NCI-H524 treated with DMSO at 0.1 percent for 48 hours (cell line): ENCODE measurements at places on chromosomes 3 and 15.

- DNase-seq: no peak
Measured at GRCh38 chr3:197205265-197205664, 93.1 kb downstream of the DLG1 start.

- DNase-seq: peak; percentile 66
Measured at GRCh38 chr15:96416934-96417759, 86.6 kb downstream of the NR2F2 start.

DNA sequence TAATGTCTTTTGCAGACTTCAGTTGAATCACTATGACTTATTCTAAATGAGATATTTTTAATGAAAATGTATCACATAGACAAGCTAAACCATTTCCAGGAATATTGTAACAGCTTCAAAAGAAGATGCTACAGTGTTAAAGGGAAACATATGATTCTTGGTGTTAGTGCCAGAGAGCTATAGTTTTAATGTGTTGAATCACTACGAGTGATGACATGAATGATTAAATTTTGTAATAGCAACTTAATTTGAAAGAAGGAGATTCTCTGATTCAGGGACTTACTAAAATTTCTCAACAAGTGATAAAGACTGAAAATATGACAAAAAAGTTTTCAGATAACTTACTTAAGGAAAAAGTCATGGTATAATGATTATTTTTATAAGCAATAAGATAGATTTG is 267.3 kb upstream of the SLITRK3 start:
- no peak for DNase-seq

DNA sequence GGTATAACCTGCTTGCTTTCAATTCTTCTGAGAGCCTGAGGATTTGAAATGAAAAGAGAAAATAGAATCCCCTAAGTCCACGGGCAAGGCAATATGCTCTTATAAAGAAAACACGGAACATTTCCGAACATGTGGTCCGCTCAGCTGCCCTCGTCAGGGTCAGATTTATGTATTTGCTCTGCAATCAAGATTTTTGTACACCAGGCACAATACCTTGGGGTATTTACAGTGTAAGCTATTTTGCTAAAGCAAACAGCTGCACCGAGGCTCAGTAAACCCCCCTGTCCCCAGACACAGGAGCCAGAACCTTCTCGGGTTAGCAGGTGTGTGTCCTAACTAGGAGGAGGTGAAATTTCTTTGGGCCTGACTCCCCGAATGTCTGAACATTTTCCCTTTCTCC is 155.8 kb upstream of the LRIG1 start:
- no peak for DNase-seq

GRCh38 chr3:122793568-122794416 is at the start of gene HSPBAP1:
Gene HSPBAP1 (minus strand): TSS chr3:122793831. CDS start chr3:122793680, 151 bp downstream.
- DNase-seq: no peak

GRCh38 chr15:85690561-85691231 is 104.0 kb downstream of the KLHL25 start:
- DNase-seq: no peak

DNA sequence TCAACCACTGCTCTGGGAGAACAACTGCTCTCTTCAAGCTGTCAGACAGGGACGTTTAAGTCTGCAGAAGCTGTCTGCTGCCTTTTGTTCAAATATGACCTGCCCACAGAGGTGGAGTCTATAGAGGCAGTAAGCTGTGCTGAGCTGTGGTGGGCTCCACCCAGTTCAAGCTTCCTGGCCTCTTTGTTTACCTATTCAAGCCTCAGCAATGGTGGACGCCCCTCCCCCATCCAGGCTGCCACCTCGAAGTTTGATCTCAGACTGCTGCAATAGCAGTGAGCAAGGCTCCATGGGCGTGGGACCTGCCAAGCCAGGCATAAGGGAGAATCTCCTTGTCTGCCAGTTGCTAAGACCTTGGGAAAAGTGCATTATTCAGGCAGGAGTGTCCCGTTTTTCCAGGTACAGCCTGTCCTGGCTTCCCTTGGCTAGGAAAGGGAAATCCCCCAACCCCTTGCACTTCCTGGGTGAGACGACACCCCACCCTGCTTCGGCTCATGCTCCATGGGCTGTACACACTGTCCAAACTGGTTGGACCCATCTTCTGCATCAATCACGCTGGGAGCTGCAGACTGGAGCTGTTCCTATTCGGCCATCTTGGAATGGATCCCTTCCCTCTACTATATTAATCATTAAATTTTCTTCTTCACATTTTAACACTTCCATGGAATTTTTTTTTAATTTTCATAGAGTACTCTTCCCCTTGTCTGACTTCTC is 167.0 kb upstream of the UBE2E2 start:
- no peak for DNase-seq

GRCh38 chr3:61925721-61926120 is 364.4 kb downstream of the PTPRG start:
- no peak for DNase-seq

- no peak for DNase-seq
Measured at GRCh38 chr3:98512576-98512975, 10.1 kb downstream of the CLDND1 start.

DNA sequence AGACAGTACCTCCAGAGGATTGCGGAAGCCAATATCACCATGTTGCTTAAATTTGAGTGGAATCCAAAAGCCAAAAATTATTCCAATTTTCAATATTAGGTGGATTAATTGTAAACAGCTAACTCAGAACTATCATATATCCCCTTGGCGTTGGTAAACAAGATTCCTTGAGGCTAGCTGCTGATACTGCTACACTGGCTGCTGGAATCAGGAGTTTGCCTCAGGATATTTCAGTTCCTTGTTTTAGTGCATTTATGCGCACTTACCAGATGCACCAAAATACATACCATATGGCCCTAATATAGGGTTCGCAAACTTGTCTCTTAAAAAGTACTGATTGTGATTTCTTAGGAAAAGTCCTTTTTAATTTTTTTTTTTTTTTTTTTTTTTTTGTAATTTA is 605.2 kb upstream of the NAALADL2 start:
- DNase-seq: no peak

DNA sequence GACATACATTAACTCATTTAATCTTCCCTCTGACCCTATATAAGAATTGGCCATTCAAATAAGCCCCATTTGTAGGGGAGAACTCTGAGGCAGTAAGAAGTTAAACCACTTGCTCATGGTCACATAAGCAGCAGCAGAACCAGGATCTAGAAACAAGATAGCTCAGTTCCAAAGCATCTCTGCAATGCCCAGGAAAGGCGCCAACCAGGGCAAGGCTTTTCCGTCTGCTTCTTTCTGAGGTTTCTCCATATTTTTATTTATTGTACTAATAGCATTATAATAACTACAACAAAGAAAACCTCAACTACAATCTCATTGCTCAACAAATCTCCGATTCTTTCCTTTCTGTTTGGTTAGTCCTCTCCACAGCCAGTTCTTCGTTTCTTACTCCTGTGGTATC is 4.3 kb upstream of the UBE2E2 start:
- DNase-seq: no peak

DNA sequence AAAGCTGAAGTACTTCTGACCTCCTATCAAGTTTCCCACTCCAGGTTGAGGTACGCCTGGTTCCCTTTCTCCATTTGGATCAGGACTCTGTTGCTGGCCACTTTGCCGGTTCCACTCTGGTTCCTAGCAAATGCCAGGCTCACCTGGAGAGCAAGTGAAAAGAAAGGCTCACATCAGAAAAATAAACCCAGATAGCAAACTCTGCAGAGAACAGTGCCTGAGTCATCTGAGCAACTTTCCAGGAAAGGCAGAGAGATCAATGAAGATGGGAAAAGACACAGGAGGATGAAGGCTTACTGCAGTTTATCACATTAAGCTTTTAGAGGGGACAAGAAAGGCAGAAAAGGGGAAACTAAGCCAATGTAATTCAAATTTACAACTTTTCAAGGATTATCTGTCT is 41.8 kb upstream of the WDR5B start:
- DNase-seq: no peak

GRCh38 chr3:133573629-133574194 is at the start of gene CDV3:
Gene CDV3 (plus strand): TSS chr3:133573686. CDS start chr3:133574045, 359 bp downstream.
- no peak for DNase-seq

DNA sequence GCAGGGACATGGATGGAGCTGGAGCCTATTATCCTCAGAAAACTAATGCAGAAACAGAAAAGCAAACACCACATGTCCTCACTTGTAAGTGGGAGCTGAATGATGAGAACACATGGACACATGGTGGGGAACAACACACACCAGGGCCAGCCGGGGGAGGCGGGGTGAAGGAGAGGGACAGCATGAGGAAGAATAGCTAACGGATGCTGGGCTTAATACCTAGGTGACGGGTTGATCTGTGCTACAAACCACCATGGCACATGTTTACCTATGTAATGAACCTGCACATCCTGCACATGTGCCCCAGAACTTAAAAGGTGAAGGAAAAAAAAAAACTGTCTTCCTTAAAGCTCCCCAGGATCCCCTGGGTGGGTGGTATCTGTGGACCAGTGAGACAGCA is 87.1 kb downstream of the ADAMTS17 start:
- no peak for DNase-seq
